ENCODE measurements at places on chromosomes 7 and 10. TPM values are rescaled to one million over a fixed set of nuclear protein-coding genes. Genes with fewer than 3 reads are reported as not detected.

Gene C10orf67
- not detected for total RNA-seq

Gene RP9
- 7.7 TPM for total RNA-seq

Gene GHRHR
- not detected for total RNA-seq

Gene FOXI2
- total RNA-seq, result not detected

Gene TRIM74
- total RNA-seq, result not detected

Gene VIPR2
- not detected for total RNA-seq

Gene NPY4R
- total RNA-seq, result not detected

Gene PRLHR
- total RNA-seq, result not detected

Gene TMEM196
- not detected for total RNA-seq

Gene OR2A5
- total RNA-seq, result not detected

Gene NKX1-2
- not detected for total RNA-seq

Gene KLF14
- total RNA-seq, result not detected

Gene SAP25
- not detected for total RNA-seq

Gene ST8SIA6
- total RNA-seq, result 0.09 TPM

Gene NRCAM
- total RNA-seq, result 5.4 TPM

Gene ADAM22
- 2.4 TPM for total RNA-seq

Gene FXYD4
- not detected for total RNA-seq

Gene SH2D4B
- total RNA-seq, result not detected

Gene COBL
- total RNA-seq, result not detected

Gene EPHB6
- total RNA-seq, result 11.0 TPM
